Germinal center (tissue), 1 donor: ENCODE measurements at places on chromosomes 7 and 10.

DNA sequence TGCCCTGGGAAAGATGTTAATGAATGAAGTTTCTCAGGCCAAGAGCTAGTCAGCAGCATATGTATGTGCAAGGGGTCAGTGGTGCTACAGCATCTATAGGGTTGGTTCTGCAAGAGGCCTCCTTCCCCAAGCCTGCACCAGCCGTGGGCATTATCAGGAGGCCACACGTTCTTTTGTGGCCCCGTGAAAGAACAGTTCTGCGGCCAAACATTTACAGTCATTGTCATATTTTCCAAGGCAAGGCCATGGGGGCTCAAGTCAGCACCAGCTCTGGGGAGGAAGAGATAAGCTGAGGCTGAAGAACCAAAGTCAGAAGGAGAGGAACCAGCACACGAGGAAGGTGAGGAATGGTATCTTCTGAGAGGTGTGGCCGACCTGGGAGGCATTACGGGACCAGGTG, 54.4 kb upstream of the TMEM72 start:
- DNase-seq: no peak

- DNase-seq: no peak
These were observed 172.1 kb downstream of the CYP26A1 start for GRCh38 chr10:93245779-93246178.

- no peak for DNase-seq
These were observed 132.6 kb downstream of the NRBF2 start for GRCh38 chr10:63265683-63266235.

- no peak for DNase-seq
These were observed 47.4 kb upstream of the R3HCC1L start for GRCh38 chr10:98086837-98087708.

- no peak for DNase-seq
These were observed 5.0 kb downstream of the CXCL12 start for GRCh38 chr10:44379907-44380306.

DNA sequence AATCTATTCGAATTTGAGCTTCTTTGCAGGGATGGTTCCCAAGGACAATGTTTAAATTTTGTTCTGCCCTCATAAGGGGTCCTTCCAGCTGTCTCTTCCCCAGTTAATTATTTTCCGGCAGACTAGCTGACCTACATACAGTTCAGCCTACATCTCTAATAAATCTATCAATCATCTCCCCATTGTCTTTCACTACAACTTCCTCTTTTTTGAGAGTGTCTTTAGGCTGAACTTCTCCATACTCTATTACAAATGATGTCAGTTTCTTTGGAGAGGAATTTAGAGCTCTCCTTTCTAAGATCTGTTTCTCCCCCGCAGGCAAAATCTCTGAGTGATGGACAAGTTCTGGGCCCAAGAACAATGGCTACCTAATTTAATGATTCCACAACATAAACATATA, 122.2 kb downstream of the PCLO start:
- DNase-seq: no peak

DNA sequence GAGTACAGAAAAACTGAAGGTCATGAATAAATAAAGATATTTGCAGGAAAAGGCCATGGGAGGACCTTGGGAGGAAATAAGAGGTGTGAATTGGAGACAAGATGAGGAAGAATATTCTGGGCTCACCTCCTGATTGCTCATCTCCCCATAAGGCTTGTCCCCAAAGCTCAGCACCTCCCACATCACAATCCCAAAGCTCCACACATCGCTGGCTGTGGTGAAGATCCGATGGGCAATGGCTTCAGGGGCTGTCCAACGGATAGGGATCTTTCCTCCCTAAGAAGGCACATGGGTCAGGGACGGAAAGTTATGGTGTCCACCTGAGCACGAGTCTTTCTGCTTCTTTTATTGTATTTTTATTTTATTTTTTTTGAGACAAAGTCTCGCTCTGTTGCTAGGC, 12.9 kb downstream of the ZYX start:
- no peak for DNase-seq

DNA sequence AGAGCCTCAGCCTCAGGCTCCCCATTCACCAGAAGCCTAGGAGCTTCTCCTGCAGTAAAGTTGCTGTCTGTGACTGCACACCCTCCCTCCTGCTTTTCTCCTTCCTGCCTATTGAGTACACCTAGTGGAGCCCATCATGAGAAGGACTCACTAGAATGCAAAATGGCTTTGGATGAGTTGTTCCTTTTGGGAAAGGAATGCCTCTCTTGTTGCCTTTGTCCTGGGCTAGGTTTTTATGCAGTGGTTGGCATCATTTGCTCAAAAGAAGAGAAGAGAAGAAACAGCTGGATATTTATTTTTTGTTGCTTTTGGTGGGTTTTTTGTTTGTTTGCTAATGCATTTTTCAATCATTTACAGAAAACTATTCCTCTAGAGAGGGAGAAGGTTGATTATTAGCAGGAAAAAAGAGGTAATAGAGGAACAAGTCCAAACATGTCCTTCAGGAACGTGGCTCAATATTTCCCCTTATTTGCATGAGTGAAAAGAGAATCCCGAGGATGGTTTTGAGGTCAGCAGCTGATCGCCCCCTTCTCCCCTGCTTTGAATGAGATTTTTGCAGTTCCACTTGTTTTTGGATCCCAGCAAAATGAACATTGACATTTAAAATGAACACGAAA, 369.9 kb upstream of the NRP1 start:
- no peak for DNase-seq

GRCh38 chr7:135978624-135979023, 1.5 kb upstream of the MTPN start:
- DNase-seq: no peak

DNA sequence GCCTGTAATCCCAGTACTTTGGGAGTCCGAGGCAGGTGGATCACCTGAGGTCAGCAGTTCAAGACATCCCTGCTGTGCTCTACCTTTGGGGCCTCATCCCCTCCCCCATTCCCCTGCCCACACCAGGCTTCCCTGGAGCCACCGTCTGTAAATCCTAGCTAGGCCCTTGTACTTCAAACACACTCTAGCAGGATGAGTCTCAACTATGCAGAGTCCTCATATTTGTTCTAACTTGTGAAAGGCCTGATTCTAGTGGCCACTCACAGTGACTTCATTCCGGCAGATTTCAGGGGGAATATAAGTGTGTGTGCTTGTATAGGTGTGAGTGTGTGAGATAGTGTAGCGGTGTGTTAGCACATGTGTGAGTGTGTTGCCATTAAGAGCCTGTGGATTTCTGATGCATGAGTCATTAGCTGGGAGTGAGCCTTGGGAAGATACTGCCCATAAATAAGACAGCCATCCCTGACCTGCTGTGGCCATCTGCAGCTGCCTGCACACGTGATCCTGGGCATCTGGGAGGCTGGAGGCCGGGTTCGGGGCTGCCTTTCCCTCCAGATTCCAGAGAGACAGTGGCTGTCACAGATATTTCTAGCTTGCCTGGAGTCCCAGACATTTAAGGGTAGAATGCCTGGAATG, 1.7 kb upstream of the NEURL1 start:
- no peak for DNase-seq

GRCh38 chr10:61283481-61284221, 169.5 kb downstream of the TMEM26 start:
- no peak for DNase-seq

DNA sequence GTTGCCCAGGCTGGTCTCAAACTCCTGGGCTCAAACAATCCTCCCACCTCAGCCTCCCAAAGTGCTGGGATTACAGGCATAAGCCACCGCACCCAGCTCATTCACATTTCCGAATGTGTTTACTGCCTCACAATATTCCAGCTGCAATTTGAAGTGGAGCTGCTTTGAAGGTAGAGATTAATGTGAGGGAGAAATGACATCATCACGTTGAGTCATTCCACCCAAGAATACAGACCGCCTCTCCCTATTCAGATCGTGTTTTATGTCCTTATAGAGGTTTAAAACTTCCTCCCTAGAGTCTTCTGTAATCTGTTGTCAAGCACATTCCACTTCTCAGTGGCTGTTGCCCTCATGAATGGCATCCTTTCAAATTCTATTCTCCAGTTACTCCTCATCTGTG, 100.4 kb upstream of the PDGFA start:
- no peak for DNase-seq

DNA sequence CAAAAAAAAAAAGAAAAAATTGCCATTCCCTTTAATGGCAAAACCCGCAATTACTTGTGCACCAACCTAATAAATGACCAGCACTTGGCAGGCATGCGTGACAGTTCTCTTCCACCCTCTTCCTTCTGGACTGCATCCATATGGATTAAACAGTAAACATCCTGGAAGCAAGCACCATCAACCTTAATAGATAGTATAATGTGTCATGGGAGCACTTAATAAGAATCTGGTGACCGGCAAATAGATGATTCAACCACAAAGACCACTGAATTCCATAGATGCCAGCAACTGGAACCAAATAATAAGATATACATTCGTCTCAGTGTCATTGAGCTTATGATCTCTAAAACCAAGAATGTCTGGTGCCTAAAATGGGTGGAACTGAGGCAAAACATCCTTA, 610.2 kb downstream of the CALN1 start:
- DNase-seq: no peak

DNA sequence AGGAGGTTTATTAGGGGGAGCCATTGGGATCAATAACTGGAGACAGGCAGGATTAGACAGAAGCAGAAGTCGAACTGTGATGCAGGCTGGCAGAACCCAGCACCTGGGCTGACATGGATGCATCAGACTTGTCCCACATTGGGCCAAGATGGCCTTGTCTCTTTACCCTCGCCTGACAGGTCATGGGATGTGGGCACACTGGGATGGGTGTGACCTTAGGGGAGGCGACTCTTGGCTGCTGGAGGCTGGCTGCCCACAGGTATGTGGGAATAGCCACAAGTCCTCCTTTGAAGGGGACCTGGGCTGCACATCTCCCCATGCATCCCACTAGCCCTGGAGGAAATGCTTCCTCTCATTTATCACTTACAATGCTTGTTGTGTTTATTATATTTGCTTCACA, 17.3 kb downstream of the NFE2L3 start:
- DNase-seq: no peak

DNA sequence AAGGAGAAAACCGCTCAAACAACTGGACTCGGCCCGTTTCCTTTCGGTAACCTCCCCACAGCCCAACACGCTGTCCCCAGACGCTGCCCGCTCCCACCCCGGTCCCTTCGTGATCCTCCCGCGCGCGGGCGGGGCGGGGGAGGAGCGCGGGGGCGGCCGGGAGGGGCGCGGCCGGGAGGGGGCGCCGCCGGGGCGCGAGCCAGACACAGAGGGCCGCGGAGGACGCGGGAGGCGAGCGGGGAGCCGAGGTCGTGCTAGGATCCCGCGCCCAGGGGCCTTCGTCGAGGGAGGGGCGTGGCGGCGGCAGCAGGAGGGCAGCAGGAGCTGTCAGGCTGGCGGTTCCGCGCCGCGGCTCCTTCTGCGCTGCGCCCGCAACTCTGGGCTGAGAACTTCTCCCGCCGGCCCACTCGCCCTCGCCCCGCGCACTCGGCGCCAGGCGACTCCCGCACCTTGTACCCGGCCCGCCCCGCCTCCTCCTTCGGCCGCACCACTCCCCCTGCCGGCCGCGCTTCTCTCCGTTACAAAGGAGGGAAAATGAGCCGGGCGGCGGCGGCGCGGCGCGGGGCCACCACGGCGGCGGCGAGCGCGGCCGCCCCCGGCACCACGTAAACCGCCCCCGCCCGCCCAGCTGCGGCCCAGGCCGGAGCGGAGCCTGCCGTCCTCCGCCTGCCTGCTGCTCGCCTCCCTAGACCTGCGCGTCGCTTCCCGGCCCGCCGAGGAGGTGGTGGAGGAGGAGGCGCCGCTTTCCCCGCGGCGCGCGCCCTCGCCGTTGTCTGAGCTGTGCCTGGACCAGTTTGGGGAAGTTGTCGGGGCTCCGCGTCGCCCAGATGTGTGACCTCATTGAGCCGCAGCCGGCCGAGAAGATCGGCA, at the start of gene CDK14:
Gene CDK14, plus strand, starts transcription at position 521 of the 870 bp plus-strand sequence. Its CDS starts 307 bp downstream, at position 828.
- peak; percentile 83 for DNase-seq

DNA sequence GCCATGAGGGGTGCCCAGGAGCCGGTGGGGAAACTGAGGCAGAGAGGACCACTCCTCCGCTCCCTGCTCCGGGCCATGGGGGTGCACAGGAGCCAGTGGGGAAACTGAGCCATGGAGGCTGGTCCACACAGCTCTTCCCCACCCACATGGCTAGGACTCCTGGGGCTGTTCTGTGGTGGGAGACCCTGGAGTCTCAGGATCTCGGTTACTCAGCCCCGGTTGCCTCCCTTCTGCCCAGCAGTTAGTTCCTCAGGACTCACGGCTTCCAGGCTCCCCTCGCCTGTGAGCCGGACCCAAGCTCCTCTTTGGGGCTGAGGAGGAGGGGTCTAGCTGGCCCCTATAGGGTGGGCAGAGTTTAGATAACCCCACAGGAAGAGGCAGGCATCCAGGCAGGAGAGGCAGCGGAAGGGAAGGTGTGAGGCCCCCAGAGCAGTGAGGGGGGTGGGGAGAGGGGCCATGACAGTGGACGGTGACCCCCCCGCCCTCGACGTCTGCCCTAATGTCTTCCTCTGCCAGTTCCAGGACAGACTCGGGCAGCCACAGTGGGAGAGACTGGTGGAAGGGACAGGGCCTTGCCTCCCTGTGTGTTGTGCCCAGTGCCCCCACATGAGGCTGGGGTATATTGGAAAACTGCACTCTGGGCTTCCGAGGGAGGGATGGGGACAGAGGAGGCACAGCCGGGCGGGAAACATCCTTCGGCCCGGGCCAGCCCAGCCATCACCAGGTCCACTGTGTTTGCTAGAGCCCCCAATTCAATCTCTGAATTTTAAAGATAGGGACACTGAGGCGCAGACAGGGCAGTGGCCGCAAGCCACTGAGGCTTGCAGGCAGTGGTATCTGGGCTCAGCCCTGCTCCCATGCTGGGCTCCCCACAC, 4.3 kb downstream of the ELFN1 start:
- DNase-seq: no peak

- DNase-seq: no peak
These were observed 13.8 kb downstream of the LRIT2 start for GRCh38 chr10:84211566-84211965.

DNA sequence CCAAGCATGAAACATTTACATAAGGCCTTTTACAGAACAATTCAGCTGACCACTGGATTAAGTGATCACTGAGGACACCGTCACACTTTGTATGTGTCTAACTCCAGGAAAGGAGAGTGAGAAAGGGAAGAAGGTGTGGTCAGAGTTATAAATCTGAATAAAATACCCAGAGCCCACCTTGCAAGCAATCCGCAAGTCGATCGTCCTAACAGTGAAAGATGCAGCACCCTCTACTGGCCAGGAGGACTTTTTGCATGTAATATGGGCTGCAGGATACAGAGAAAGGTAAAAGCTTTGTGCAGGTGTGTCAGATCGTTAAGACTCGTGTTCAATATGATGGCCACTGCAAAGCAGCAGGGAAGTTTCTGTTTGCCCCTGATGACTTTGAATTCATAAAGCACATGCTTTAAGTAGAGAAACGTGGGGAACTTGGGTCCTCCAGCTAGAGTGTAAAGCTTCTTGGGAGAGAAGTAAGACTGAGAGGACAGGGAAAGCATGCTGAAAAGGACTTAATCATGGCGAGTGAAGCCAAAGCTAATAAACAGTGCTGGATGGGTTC, 68.5 kb upstream of the BMPER start:
- DNase-seq: no peak

- DNase-seq: no peak
These were observed 188.5 kb upstream of the SHH start for GRCh38 chr7:156000601-156001396.

GRCh38 chr7:96331233-96331632, 9.3 kb upstream of the SLC25A13 start:
- DNase-seq: no peak

GRCh38 chr10:93541402-93542357, 24.8 kb upstream of the FFAR4 start:
- no peak for DNase-seq

- DNase-seq: no peak
These were observed 668.2 kb upstream of the IGFBP3 start for GRCh38 chr7:46589286-46589685.

- no peak for DNase-seq
These were observed 3.4 kb upstream of the PPP2R2D start for GRCh38 chr10:131897297-131897899.

GRCh38 chr10:128149267-128150014, 23.2 kb upstream of the MKI67 start:
- no peak for DNase-seq
